ENCODE measurements at places on chromosomes 7 and 10.

- no peak for DNase-seq
Observed at GRCh38 chr7:133275008-133275407, 22.1 kb downstream of the EXOC4 start.

GRCh38 chr10:3068968-3069737 lies 1.8 kb downstream of the PFKP start:
- no peak for DNase-seq

GRCh38 chr10:127441350-127442219 lies 107.5 kb upstream of the NPS start:
- no peak for DNase-seq

- no peak for DNase-seq
Observed at GRCh38 chr7:88437132-88437531, 130.4 kb upstream of the STEAP4 start.

GRCh38 chr10:119395280-119396007 lies 147.1 kb downstream of the RGS10 start:
- no peak for DNase-seq

GRCh38 chr10:23363793-23364135 lies 19.2 kb upstream of the C10orf67 start:
- no peak for DNase-seq

DNA sequence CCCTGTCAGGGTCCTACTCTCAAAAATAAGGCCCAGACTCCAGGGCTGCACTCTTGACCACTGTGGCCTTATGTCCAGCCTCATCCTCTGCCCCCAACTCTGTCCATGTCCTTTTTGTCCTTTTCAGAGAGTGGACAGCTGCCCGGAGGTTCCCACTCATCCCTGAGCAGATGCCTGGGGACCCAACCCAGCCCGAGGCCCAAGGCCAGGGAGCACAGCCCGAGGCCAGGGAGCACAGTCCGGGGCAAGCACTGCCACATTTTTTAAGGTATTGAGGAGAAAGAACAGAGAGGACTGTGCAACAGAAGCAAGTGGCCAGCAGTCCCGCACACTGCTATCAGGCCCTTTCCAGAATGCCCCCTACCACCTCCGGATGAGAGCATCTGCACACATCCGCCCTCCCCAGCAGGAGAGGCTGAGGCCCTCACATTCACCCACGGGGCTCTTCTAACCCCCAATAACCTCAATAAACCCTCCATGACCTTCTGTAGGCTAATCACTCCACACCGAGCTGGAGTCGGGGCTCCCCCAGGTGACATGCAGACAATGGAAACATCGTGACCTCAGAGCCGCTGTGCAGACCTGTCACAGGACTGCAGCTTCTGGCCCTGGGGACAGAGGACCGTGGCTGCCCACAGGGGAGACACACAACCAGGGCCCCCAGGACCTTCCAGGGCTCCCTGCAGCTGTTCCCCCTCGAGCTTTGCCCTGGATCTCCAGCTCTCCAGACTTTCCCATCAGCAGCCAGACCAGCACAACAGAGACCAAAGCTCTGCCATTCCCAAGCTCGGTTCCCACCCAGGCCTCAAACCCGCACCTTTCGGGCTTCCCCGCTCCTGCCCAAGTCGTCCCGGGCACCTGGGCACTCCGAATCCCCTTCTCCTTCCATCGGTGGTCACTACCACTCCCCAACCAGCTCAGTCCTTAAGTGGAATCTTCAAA lies 51.4 kb downstream of the CAMK2B start:
- no peak for DNase-seq

- DNase-seq, result peak; percentile 92
Observed at GRCh38 chr10:408236-408635, 273.0 kb downstream of the ZMYND11 start.

- DNase-seq, result no peak
Observed at GRCh38 chr7:34612661-34613060, 45.4 kb upstream of the NPSR1 start.

DNA sequence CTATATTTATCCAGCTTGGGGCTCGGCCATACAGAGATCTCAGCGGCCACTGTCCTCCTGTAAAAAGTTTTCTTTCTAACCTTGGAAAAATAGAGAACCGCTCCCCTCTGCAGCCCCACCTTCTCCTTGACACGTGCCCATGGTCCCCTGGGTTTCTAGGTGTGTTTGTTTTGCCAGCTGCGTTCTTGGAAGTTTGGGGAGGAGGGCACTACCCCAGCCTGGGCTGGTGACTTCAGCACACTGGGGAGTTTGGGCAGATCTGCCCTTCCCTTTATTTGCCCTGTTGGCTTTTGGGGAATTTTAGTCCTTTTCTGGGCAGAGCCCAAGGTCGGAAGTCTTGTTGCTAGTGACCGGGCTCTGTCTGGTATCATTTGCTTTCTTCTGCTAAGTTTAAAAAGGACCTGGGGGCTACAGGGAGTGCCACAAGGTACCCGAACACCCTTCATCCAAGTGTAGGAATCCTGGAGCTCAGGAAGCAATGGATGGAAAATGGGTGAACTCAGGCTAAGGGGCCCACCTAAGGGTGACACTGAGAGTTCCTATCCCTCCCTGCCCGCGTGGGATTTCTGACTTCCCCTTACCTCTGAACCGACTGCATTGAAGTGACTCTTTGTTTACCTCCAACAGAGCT lies 1.7 kb downstream of the ADAMTS14 start:
- no peak for DNase-seq

DNA sequence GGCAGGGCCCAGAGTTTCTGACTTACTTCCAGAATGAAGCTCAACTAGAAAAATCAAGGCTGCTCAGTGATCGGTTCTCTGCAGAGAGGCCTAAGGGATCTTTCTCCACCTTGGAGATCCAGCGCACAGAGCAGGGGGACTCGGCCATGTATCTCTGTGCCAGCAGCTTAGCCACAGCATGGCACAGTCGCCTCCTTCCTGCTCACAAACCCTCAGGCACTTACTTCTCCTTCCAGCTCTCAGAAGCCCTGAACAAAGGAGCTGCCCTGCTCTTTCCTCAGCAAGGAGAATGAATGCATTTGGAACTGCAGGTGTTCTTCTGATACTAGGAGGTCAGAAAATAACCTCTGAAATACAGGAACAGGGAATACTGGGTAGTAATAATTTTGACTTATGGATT lies 219.7 kb upstream of the PRSS1 start:
- no peak for DNase-seq

- DNase-seq, result no peak
Observed at GRCh38 chr10:128522551-128523308, 396.5 kb upstream of the MKI67 start.

GRCh38 chr10:86047588-86047987 lies 319.0 kb downstream of the GRID1 start:
- DNase-seq, result no peak

DNA sequence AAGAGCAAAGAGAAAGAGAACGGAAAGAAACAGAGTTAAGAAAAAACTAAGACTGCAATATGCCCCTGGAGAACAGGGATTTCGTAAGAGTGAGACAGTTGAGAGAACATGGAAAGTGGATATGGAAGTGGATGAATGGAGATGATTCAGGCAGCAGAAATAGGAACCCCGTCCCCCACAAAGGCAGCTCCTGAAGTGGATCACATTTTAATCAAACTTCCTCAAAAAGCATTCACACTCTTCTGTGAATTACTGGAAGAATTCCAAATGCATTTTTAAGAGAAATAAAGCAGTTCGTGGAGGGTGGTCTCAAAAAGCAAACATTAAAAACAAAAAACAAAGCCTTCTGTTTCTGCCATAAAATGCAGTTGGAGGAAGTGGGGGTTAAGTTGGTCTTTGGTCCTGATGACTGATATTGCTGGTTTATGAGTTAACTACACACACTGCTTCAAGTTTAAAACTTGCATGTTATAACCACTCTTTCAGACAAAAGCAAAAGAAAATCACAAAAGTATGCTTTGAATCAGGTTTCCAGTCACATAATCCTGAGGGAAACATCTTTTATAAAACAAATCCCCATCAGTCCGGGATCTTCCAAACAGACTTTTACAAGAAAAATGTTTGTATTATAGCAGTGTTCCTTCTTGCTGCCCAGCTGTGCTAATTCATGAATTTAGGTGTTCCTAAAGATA lies 214.3 kb downstream of the FANK1 start:
- DNase-seq, result no peak

DNA sequence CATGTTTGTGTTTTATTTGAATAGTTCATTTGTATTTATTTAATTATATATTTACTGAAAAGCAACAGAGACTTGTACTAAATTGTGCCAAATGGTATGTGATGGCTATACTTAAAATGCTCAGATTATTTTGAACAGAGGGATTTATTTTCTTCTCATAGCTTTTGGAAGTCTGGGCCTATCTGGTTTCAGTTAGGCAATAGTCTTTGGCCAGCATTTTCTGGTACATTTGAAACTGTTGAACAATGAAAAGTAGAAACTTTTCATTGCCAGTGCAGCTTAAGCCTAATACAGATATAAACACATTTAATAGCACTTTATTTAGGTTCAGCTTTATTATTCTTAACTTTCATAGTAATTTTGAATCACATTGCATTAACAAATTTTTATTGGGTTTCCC lies 188.0 kb downstream of the TAX1BP1 start:
- DNase-seq, result no peak

Data from LNCaP clone FGC (cell line).